Stimulated activated CD8-positive, alpha-beta memory T cell treated with anti-CD3 and anti-CD28 coated beads, Interleukin-4, amount 100 ng/mL, for 24 hours (primary cell): ENCODE measurements at places on chromosomes 4 and X.

- DNase-seq, result no peak
These were observed 208.5 kb downstream of the MAD2L1 start for GRCh38 chr4:119858176-119858575.

- no peak for DNase-seq
These were observed 80.7 kb downstream of the SYNPO2 start for GRCh38 chr4:118969359-118969758.

- DNase-seq, result no peak
These were observed 82.5 kb downstream of the HPRT1 start for GRCh38 chrX:134542485-134542884.

DNA sequence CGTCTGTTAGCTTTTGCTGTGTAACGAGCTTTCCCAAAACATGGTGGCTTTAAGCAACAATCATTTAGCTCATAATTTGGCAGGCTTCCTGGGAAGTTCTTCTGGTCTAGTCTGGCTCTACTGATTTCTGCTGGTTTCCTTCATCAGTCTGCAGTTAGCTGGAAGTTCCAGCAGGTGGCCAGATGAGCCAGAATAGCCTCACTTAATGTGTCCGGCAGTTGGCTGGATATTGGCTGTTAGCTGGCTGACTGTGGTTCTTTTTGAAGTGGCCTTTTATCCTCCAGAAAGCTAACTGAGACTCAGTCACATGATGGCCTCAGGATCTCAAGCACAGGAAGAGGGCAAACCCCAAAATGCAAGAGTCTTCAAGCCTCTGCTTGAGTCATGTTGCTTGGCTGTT, 34.9 kb downstream of the FTHL17 start:
- DNase-seq, result no peak

GRCh38 chr4:7790999-7791398, 148.7 kb downstream of the AFAP1 start:
- DNase-seq, result no peak

DNA sequence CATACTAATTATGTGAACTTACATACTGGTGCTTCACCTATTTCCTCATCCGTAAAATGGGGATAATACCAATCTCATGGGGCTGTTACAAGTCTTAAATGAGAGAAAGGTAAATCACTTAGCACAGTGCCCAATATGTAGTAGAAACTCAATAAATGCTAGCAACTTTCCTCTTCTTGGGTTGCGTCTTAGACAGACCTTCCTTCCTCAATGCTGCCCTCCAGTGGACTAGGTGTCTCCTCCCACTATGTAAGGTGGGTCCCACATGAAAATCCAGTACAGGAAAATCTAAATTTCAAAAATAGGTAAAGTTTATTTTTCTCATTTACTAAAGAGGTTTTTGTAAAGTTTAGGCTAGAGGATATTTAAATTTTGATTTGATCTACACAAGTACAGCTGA, 20.6 kb downstream of the ZDHHC9 start:
- DNase-seq, result peak; percentile 20

DNA sequence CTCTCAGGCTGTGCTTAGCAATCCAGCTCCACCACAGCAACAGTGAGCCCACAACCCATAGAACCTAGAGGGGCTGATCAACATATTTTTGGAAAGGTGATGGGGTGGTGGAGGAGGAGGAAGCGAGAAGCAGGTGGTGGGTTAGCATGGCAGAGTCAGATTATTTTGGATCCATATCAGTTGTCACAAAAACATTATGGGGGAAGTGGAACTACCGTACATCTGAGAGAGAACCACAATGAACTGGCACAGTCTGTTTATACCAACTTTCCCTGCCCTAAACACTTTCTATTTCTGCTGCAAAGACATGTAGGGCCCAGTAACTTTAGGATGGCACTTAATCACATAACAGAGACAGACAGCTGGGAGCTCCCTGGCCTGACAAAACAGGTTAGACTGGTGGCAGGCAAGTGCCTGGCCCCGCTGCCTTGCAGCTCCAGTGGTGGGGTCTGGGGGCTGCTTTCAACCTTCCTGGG, 4.3 kb downstream of the SLC9A7 start:
- no peak for DNase-seq

DNA sequence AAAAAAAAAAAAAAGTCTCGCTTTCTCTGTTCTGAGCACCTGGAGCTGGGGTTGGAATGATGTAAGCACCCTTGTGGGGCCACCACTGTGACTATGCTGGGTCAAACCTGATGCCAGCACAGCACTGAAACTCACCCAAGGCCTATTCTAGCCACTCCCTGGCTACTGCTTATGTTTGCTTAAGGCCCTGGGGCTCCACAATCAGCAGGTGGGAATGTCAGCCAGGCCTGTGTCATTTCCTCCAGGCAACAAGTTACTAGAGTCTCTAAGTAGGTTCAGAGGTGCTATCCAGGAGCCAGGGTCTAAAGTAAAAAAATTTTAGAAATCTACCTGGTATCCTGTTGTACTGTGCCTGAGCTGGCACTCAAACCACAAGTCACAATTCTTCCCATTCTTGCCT, 1306.8 kb downstream of the STIM2 start:
- no peak for DNase-seq

GRCh38 chrX:16119353-16120220, 3.8 kb upstream of the GRPR start:
- DNase-seq, result no peak

DNA sequence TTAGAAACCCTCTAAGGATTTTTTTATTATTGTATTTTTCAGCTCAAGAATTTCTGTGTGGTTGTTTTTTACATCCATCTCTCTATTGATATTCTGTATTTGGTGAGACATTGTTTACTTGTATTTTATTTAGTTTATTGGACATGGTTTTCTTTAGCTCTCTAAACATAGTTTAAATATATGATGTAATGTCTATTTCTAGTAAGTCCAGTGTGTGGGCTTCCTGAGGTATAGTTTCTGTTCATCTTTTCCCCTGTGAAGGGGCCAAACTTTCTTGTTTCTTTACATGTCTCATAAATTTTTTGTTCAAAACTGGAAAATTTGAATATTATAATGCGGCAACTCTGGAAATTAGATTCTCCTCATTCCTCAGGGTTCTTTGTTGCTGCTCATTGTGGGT, 28.2 kb upstream of the ATRX start:
- no peak for DNase-seq

DNA sequence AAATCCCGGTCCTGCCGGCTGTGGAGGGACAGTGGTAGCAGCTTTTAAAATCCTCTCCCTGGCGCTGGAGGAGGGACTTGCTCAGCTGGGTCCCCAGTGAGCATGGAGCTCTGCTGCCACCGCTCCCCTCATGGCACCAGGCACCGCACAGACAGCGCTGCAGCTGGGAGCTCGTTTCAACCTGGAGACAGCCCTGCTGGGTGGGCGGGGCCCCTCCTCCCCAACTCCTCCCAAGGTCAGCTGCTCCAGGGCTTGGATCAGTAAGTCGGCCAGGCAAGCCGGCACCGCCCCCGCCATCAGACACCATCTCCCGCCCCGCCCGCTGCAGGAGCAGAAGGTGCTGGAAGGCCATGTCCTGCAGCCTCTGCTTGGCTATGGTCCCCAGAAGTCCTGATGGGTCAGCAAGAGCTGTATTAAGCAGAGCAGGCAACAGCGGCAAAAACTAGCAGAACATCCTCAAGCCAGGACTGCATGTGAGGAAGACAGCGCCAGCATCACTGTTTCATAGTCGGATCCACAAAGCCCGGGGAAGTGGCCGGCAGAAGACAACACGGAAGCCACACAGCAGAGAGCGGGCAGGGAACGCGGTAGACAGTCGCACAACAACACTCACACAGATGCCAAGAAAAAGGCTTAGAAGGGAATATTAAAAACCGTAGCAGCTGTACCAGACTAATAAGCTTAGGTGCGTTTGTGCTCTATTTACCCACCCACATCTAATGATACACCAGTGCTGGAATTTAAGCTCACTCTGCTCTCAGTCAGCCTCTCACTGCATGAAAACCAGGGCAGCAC, 16.2 kb downstream of the ZFYVE28 start:
- DNase-seq, result no peak

DNA sequence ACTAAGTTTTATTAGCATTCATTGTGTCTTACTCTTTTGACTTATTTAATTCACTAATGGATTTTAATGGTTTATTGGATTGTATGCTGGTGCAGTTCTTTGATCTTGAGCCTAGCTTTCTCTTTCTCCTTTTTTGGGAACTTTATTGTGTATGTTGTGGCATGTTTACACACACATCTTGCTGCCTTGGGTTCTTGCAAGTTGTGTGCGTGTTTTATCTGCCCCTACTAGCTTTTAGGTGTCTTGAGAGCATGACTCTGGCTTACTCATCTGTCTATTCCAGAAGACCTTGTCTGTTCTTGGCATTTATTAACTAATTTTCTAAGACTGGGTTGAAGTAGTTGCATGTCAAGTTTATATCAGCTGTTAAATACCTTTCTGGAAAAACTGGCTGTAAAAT, 2.7 kb downstream of the TMEM165 start:
- no peak for DNase-seq

DNA sequence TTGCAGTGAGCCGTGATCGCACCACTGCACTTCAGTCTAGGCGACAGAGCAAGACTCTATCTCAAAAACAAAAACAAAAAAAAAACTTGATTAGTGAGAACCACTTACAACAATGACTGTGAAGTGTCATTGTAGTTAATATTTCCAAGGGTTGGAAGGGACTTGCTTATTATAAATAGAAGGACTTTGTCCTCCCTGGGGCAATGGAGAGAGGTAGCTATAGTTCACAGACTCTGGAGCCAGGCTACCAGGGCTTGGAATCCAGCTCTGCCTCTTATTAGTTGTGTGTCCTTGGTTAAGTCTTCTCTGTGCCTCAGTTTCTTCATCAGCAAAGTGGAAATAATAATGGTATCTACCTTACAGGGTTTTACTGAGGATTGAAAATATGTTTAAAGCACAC, 51.6 kb downstream of the TMEM150C start:
- no peak for DNase-seq

DNA sequence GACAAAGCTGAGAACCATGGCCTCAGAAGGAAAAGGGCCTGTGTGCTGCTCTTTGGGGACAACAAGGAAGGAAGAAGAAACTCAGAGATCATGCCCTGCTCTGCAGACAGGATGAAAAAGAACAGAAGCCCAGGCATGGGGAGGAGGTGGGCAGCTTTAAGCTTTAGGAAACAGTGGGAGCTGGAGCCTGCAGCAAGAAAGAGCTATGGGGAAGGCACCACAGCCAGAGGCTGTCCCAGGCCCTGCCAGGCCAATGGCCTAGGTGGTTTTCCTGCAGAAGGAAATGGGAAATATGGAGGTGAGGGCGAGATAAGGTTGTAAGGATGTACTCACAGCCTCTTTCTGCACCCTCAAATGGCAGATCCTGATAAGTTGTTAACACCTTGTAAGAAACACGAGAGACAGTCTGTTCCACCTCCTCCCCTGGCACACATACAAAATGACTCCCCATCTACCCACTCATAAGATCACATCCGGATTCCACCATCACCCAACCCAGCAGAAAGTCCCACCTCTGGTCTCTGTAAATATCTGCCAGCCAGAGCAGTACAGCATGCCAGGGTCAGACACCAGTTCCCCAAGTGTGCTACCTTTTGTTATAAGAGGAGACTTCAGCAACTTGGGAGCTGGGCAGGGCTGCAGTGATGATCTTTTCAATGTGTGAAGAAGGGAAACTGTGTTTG, 105.2 kb downstream of the RTL5 start:
- no peak for DNase-seq

DNA sequence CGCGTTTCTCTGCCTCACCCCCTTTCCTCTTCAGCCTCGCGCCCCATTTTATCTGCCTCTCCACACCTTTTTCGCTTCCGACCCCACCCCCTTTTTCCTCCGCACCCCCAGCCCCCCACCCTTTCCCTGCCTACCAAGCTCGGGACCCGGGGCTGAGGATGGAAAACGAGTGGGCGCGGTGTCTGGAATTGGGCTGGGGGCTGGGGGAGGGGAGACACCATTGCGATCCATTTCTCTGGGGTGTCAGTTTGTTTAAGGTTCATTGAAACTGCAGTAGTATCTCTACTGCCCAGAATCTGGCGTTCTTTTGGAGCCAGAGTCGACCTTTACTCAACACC, 707 bp downstream of the SLC9A6 start:
- DNase-seq, result no peak

- no peak for DNase-seq
These were observed 164.1 kb downstream of the PPP3CA start for GRCh38 chr4:101183221-101183620.

DNA sequence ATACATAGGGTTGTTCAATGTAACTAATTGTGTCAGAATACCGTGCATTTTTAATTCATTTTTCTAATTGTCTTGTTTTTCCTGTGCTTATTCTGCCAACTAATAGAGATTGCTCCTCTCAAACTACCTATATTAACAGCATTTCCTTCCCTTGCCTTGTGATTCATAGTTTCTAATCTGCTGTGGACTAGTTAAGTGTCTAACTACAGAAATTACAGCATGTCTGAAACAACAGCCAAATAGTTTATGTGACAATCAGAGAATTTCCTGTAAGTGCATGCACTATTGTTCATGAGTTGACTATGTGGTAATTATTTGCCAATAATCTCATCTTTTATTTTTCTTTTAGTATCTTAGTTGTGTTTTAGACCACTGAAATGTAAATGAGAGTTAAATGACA, 4.1 kb upstream of the SEC24B start:
- DNase-seq, result no peak

GRCh38 chr4:79679859-79680258, 271.8 kb upstream of the GK2 start:
- DNase-seq, result no peak

GRCh38 chr4:86685401-86685800, 91.3 kb downstream of the PTPN13 start:
- no peak for DNase-seq

DNA sequence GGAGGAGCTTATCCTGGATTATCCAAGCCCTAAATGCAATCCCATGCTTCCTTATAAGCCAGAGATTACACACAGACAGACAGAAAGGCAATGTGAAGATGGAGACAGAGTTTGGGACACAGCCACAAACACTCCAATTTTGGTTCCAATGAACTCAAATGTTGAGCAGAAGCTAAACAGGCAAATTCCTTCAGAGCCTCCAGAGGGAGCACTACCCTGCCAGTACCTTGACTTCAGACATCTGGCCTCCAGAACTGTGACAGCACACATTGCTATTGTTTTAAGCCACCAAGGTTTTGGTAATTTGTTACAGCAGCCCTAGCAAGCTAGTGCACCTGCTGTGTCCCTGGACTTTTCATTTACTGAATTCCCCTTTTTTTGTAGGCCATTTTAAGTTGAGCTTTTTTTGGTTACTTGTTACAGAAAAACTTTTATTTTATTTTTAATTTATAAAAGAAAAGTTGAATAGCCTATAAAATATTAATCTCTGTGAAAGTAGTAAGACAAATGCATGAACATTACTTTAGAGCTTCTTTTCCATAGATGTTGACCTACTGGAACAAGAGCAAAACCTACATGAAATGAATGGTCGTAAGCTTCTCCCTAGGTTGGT, 33.4 kb upstream of the SRD5A3 start:
- DNase-seq, result no peak

GRCh38 chr4:176798540-176798939, 5.8 kb upstream of the VEGFC start:
- DNase-seq, result no peak

DNA sequence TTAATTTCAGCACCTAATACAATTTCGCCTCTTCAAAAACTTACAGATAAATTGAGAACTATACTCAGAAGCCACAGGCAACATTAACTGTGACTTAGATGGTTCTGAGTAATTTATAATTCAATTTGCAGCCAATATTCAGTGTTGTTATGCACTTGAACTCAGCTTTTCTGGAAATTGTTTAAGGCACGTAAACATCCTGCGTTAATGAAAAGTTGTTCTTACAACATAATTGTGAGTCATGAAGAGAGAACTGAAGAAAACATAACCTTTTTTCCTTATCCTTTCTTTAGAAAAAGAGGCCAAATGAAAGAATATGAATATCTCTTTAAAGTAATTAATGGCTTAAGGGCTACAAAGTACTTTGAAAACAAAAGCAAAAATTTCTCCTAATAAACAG, 16.6 kb upstream of the H2AZ1 start:
- DNase-seq, result no peak

GRCh38 chr4:8174970-8175369, 16.4 kb upstream of the ABLIM2 start:
- no peak for DNase-seq
